ENCODE measurements at places on chromosomes 11 and 22. TPM values are rescaled to one million over a fixed set of nuclear protein-coding genes. Genes with fewer than 3 reads are reported as not detected.

The BDNF gene
- 0.19 TPM for total RNA-seq

The TRIOBP gene
- 42.8 TPM for total RNA-seq

The PATE4 gene
- total RNA-seq = not detected

The SLC22A8 gene
- total RNA-seq = not detected

The SLC15A3 gene
- 28.9 TPM for total RNA-seq

The TRPM5 gene
- 0.68 TPM for total RNA-seq

The KCNJ11 gene
- total RNA-seq = 0.11 TPM

The MB gene
- total RNA-seq = 0.72 TPM

The JHY gene
- total RNA-seq = 1.2 TPM

The IL17REL gene
- total RNA-seq = not detected

The C11orf52 gene
- total RNA-seq = 0.97 TPM

The MIOX gene
- not detected for total RNA-seq

The MAJIN gene
- not detected for total RNA-seq

The CDCA5 gene
- 1.9 TPM for total RNA-seq

GRCh38 chr11:113564527-113565130, 89.4 kb upstream of the DRD2 start:
- no peak for DNase-seq

GRCh38 chr22:47206666-47207218, 444.3 kb downstream of the TBC1D22A start:
- DNase-seq = no peak

- no peak for DNase-seq
Measured at GRCh38 chr11:108556019-108556418, 37.5 kb downstream of the EXPH5 start.

DNA sequence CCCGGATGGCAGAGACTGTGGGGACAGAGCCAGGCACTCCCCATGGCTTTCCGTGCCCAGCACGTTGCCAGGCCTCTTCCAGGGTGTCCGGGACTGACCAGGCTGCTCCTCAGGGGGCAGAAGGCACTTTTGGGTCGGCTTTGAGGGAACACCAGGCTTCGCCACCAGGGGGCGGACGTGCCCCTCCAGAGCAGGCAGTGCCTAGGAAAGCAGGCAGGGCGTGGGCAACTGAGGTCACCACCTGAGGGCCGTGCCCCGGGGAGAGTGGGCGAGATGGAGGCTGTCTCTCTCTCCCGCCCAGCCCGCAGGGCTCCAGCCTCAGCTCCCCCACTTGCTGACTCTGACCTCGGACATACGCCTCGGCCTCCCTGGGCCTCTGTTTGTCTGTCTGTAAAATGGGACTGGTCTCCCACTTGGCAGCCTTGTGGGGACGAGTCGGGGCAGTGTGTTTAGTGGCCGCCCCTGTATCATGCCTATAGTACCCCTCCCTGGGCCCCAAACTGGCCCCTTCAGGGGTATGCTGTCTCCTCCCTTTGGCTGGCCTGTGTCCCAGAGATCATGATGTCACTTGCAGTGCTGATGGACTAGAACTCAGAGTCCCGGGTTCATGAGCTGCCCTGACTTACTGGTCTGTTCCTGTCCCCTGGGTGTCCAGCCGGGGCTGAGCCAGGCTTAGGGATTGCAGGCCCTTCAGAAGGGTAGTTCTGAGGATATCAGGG, 4.4 kb upstream of the PRR5 start:
- DNase-seq = peak; percentile 87

DNA sequence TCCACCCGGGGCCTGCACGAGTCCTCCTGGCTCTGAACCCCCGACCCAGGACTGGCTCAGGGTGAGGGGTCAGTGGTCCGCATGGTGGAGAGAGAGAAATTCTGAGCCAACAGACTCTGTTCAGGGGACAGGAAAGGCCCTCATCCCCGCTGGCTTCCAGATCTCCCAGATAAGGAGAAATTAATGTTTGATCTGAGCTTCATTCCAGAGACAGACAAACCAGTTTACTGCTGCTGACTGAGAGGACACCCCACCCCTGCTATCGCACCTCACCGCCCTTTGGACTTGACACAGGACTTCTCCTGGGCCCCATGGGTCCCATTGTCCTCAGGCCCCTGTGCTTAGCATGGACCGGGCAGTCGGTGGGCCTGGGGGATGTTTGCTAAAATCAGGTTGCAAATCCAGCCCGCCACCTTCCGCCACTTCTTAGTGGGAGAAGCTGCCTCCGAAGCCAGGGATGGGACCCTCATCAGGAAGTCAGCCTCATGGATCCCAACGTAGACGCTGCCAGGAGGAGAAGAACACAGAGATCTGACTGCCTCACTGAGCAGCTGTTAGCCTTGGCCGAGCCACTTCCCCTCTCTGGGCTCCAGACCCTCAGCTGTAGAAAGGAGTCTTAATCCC, 11.2 kb upstream of the UPK3A start:
- no peak for DNase-seq

GRCh38 chr22:42642806-42643633, 2.6 kb upstream of the ATP5MGL start:
- DNase-seq = no peak

GRCh38 chr11:20011307-20011951, 148.8 kb downstream of the DBX1 start:
- no peak for DNase-seq

DNA sequence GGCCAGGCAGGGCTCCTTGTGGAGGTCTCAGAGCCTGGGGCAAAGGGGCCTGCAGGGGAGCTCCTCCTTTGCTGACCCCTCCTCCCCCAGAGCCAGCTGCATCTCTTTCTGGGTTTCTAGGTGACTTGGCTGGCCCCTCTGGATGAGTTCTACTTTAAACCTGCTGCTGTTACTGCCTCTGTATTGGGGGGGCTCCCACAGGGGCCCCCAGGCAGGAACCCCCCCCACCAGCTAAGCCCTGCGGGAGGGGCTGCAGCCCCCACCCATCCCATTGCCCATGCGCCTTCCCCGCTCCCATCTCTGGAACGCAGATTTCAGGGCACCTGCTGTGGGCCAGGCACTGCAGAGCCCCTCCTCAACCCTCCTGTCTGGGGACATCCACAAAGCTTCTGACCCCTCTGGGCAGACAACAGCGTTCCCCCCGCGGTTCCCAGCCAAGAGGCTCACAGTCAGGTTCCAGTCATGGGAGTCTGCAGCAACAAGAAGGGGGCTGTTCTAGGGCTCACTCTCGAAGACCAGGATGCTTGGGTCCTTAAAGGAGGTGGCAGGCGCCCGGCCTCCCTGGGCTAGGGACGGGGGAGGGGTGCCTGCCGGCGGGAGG, 815 bp upstream of the PLCB3 start:
- no peak for DNase-seq

DNA sequence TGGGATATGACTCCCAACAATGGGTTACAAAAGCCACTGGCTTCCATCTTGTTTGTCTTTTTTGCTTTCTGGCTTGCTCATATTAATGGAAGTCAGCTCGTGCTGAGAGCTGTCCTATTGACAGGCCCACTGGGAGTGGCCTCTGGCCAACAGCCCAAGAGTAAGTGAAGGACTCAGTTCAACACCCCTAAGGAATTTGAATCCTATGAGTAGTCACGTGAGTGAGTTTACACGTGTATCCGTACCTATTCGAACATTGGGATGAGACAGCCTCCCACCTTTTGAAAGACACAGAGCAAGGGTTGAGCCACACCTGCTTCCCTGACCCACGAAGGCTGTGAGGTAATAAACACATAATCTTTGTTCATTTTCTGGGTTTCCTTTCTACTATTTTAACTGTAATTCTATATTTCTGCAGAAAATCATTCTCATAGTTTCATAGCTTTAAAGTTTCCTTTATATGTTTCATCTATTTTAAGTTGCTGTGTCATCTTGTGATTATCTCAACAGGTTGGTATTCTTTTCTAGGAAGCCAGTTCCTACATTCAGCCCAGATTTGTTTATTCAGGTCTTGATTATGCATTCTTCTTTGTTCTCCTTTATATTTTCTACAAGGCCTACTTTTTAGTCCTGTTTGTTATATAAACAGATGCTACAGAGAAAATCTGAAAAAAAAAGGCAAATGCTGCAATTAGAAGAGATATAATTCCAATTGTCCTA, 802.3 kb downstream of the CNTN5 start:
- DNase-seq = no peak

- no peak for DNase-seq
Measured at GRCh38 chr11:108618529-108618928, 25.0 kb upstream of the EXPH5 start.

GRCh38 chr11:46916286-46917108, 1.9 kb downstream of the LRP4 start:
- DNase-seq = peak; percentile 78

- no peak for DNase-seq
Measured at GRCh38 chr11:118311518-118311917, 7.0 kb downstream of the CD3E start.

GRCh38 chr11:95542868-95543551, 246.6 kb downstream of the FAM76B start:
- DNase-seq = no peak

GRCh38 chr11:134572741-134573675, 161.0 kb upstream of the B3GAT1 start:
- DNase-seq = no peak

GRCh38 chr11:12284316-12285050, 92.9 kb upstream of the PARVA start:
- DNase-seq = no peak

DNA sequence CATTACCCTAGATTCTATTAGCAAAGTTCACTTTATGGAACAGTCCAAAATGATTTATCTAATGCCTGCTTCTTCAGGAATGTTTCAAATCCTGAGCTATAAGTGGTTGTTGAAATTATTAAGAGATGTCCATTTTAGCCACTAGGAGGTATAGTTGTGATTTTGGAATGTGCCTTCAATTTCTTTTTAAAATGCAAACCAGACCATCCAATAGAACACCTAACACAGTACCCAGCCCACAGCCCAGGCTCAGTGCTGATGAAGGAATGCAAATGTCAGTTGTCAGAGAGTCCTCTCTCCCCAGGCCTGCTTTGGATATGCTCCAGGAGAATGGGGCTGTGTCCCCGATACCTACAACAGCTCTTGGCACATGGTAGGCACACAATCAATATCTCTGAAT, 85.8 kb upstream of the E2F8 start:
- DNase-seq = no peak

GRCh38 chr11:116180806-116181600, 591.8 kb downstream of the BUD13 start:
- DNase-seq = no peak

GRCh38 chr11:65709661-65710060, 2.4 kb upstream of the KAT5 start:
- DNase-seq = no peak

DNA sequence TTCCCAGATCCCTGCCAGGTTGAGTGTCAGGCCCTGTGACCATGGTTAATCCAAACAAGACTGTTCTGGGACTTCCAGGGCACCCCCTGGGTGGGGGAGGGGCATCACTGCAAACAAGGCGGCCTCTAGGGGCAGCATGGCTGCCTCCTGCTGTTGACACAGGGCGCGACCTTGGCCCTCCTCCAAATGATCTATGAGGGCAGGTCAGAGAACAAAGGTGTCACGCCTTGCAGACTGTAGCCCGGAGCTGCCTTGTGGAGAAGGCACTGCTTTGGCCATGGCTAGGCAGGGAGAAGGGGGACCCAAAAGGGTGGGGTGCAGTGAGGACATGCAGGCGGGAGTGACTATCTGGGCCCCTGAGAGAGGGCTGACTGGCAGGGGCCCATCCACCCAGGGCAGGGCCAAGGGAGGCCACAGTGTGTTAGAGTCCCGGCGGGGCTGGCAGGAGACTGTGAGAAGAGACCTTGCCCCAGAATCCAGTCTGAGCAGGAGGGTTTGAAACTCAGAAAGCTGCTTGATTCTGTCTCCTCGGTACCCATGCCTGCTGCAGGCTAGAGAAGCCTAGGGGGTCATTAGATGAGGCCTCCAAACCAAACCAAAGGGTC, 35.6 kb downstream of the KCNC1 start:
- DNase-seq = peak; percentile 23

- no peak for DNase-seq
Measured at GRCh38 chr22:25654676-25655075, 87.3 kb upstream of the MYO18B start.

- no peak for DNase-seq
Measured at GRCh38 chr11:29336727-29337575, 679.9 kb downstream of the KCNA4 start.

DNA sequence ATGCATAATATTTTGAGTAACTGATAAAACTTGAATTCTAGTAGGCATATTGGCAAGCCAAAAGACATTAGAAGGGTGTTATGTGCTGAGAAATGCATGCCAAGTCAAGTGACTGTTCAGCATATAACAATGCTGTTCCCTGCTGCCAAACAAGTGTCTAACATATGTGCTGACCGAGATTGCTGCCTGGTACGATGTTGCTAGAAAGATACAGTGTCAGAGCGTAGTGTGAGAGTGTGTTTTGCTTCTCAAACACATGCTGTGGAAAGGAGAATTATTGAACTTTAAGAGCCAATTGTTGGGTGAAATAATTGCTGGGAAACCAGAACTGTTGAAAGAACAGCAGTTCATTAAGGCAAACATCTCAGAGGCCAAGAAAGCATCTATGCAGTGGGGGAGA, 71.3 kb upstream of the GRIA4 start:
- no peak for DNase-seq

DNA sequence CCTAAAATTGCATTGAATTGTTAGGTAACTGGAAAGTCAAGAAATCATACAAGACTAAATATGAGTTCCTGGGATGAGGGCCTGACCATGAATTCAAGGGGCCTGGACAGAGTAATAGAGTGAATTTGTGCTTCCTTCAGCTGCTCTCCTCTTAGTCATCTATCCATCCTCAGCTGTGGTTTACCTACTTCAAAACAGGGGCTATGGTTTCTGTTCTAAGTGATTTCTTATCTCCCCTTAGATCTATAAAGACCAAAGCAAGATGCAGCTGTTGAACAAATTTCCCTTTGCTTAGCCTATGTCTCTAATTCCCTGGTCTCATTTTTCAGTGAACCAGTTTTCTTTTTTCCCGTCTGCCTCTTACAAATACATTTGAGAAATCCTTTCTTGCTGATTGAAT, 428.5 kb downstream of the FAM181B start:
- no peak for DNase-seq

- DNase-seq = no peak
Measured at GRCh38 chr11:26188554-26188953, 143.4 kb upstream of the ANO3 start.

- no peak for DNase-seq
Measured at GRCh38 chr11:65016705-65017104, 2.7 kb downstream of the ARL2 start.

DNA sequence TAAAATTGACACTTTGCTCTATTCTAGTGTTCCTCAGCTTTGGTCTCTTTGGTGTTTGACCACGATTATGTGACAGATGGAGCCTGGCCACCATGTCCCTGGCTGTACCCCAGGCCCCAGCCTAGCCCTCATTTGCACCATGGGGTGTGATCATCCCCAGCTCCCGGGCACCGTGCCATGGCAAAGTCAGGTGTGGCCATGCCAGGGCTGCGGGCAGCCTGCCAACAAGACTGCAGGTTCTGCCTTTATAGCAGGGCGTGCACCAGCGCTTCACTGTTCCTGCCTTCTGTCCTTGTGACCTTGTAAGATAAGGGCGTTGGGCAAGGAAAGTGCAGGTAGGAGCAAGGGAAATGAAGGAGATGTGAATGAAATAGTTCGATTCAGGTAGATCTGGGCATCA, 22.4 kb upstream of the APOBEC3A start:
- peak; percentile 39 for DNase-seq

DNA sequence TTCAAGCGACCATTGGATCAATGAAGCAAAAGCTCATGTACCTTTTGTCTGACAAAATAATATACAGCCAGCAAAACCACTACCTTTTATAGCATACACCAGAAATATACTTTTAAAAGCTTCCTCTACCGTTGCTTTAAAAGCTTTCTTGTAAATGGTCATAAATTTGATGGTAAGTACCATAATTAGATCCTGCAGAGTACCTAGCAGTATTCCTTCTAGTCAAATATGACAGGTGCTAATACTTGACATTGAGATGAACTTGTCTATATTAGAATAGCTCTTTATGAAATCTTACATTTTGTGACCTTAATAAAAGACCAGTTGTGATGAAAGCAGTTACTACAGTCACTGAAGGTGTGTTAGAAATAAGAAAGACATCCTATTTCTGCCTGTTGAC, 340.5 kb upstream of the ANO3 start:
- DNase-seq = no peak

Measured in adrenal gland (tissue), 19 donors.